ENCODE measurements at places on chromosomes 12 and 14.

GRCh38 chr12:32265951-32266350 lies 133.4 kb upstream of the FGD4 start:
- no peak for DNase-seq

DNA sequence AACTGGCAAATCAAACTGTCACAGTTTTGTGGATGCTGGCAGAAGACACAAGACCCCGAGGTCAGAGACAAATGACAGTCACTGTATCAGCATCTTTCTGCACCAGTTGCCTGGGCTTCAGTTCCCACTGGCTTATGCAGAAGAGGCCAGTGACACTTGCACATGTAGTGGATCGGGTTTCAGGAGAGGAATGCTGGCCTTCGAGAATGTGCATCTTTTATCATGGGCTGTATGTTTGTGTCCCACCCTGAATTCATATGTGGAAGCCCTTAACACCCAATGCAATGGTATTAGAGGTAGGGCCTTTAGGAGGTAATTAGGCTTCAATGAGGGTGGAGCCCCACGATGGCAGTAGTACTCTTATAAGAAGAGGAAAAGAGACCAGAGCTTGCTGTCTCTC lies 150.9 kb downstream of the SLC15A4 start:
- DNase-seq, result no peak

- no peak for DNase-seq
Observed at GRCh38 chr14:87111126-87111525, 881.9 kb downstream of the GALC start.

- DNase-seq, result peak; percentile 6
Observed at GRCh38 chr14:105448706-105449111, 25.9 kb upstream of the CRIP2 start.

GRCh38 chr12:13816394-13816793 lies 165.0 kb downstream of the GRIN2B start:
- no peak for DNase-seq

- DNase-seq, result no peak
Observed at GRCh38 chr12:53781228-53781801, 29.5 kb upstream of the CISTR start.

- no peak for DNase-seq
Observed at GRCh38 chr14:31942166-31942841, 134.8 kb upstream of the ARHGAP5 start.

DNA sequence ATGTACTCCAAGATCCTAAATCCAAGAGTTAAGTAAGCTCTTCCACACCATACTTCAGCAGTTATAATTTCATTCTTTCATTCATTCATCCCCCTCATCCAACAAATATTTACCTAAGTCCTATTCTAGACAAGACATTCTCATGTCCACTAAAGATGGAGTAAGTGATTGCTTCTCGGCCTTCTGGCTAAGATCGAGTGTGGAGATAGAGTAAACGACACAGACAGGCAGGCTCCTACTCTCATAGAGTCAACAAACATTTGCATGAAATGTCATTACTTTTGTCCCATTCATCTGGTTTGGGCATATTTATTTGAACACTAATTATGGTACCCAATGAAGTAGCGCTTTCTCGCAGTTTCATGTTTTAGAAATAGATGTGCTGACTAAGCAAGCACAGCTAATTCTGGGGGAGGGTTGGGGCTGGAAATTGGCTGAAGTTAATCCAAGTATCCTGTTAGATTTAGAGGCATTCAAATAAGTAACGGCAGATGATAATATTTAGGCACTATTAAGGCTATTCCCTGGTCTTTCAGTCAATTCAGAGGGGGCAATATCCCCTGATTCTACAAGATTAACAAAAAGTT lies 176.5 kb downstream of the CEP128 start:
- no peak for DNase-seq

DNA sequence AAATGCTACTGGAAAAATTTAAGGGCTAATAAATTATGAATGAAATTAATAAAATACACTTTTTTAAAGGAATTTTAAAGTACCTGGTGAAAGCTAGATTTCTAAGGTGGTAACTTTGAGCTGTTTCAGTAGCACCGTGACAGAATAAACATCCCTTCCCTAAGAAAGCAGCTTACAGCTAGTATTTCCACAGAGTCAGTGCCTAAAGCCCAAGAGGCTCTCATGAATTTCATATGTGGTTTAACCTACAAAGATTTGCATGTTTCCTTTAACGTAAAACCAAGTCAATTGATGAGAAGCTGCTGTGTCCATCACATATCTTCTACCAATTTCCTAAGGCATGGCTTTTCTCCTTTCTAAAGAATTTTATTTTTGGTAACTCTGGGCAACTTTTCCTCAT lies 56.8 kb downstream of the IFNG start:
- DNase-seq, result no peak

- DNase-seq, result no peak
Observed at GRCh38 chr12:131923260-131923659, 5.8 kb upstream of the PUS1 start.

DNA sequence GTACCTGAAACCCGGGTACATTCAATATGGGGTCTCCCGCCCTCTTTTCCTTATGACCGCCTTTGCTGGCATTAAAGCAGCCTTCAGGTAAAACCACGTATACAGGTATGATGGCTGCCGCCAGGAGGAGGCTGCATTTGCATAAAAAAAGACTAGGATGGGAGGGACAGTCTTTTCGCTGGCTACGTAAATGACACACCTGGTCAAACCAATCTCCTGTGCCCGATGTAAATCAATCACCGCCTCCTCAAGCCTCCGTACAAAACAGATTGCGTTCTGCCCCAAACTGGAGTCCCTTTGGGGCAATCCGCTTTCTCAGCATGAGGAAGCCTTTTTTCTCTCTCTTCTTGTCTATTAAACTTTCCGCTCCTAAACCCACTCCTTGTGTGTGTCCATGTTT lies 8.1 kb upstream of the ALDH1L2 start:
- DNase-seq, result no peak

- no peak for DNase-seq
Observed at GRCh38 chr14:98932431-98933325, 339.3 kb downstream of the BCL11B start.

DNA sequence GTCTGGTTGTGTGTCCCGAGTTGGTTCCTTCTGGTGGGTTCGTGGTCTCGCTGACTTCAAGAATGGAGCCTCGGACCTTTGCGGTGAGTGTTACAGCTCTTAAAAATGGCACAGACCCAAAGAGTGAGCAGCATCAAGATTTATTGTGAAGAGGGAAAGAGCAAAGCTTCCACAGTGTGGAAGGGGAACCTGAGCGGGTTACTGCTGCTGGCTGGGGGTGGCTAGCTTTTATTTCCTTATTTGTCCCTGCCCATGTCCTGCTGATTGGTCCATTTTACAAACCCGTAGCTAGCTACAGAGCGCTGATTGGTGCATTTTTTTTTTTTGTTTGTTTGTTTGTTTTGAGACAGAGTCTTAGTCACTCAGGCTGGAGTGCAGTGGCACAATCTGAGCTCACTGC lies 29.3 kb downstream of the FGF6 start:
- DNase-seq, result no peak

DNA sequence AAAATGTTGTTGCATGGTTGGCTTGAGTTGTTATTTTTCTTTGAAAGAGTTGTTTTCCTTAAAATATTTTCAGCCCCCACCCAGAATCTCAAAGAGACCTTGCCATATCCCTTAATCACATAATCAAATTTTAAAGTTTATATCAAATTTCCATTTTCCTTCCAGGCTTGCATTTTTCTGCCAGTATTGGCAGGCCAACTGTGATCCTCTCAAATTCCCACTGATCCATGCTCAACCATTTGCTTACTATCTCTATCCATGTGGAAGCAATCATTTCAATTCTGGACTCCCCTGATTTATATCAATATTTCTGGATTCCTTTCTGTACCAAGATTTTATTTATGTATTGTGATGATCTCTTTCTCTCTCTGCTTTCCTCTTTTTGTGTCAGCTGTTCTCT lies 64.2 kb upstream of the PYGL start:
- no peak for DNase-seq

- no peak for DNase-seq
Observed at GRCh38 chr12:55008944-55009585, 10.7 kb upstream of the NEUROD4 start.

- DNase-seq, result no peak
Observed at GRCh38 chr14:72894623-72895378, 900 bp upstream of the DPF3 start.

GRCh38 chr12:130817804-130818203 lies 21.2 kb downstream of the STX2 start:
- no peak for DNase-seq

DNA sequence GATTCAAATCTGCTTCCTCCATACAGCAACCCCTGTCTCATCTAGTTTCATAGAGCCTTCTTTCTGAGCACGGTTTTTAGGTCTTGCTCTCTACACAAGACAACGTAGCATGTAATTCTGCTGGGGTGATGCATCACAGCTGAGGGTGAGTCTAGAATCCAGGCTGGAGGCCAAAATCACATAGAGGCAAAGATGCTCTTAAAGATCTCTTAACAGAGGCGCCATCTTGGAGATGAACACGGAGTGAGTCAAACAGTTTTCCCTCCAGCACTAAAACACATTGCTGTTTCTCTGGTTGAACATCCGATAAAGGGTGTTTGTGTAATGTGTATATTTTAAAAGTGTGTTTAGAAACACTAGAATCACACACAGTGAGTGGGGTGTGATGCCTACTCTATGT lies 78.9 kb downstream of the NOS1 start:
- no peak for DNase-seq
